ENCODE measurements at places on chromosomes 1 and 21.
A peak's percentile ranks its signal among the peaks of the same experiment; 100 is the strongest.

DNA sequence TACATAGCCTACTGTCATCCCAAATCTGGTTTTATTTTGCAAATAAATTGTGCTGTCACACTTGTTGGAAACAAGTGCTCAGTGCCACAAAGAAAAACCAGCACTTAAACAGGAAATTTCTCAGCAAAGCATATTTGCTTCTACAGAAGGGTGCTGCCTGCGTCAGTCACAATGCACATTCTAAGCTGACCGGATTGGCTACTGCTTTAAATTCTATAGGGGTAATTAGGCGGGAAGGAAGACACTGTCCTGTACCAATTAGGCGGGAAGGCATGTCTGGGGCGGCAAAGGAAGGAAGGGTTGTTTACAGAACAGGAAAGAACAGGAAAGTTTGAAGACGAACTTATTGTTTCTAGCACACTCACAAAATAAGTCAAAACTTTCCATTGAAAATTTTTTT, 2.8 kb downstream of the IFI16 start:
- peak; percentile 76 for DNase-seq

DNA sequence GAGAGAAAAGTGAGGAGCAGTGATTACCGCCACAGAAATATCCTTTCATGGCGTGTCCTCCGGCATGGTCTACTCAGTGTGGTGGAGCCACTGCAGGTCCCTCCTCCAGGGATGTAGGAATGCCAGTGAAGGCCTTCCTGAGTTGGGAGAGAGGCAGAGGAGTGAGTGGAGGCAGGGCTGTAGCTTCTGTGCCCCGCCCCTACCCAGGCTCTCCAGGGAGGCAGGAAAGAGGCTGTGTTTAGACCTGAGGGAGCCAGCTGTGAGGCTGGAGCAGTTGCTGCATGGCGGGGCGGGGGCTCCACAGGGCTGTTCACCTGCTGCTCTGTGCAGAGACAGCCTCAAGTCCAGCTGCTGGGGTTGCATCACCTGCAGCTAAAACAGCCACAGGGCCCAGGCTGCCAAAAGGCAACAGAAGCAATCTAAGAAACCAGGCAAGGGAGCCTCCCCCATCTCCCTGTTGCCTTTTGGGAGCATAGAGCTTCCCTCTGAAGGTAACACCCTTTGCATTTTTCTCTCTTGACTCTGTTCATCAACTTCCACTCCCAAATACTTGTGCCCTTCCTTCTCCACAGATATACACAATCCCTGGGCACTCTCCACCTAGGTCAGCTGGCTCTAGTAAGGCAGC, 801 bp upstream of the ANXA9 start:
- DNase-seq: peak; percentile 76

GRCh38 chr1:192435704-192436103, 118.9 kb downstream of the RGS21 start:
- no peak for DNase-seq

GRCh38 chr1:153343811-153344717, 4.6 kb downstream of the PGLYRP4 start:
- no peak for DNase-seq

DNA sequence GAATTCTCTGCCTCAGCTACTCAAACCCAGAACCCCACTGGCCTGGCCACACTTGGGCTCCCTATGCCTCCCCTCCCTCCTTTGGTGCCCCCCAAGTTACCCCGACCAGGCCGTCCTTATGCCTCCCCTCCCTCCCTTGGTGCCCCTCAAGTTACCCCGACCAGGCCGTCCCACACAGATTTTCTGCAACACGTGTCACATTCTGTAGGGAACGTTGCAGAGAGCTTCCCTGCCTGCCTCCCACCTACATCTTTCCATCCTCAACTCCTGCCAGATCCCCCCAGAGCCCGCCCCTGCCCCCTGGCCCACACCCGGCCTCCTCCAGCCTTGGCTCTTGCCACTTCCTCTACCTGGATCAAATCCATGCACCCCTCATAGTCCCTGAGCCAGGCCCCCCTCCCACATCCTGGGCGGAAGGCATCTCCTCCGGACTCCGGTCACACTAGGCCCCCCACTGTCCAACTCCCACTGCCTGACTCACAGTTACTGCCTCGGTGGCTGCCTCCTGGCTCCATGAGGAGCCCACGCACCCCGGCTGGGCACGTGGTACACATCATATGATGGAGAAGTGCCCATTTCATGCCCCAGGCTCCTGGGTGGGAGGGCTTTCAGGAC, 41.2 kb downstream of the KCNAB2 start:
- no peak for DNase-seq

DNA sequence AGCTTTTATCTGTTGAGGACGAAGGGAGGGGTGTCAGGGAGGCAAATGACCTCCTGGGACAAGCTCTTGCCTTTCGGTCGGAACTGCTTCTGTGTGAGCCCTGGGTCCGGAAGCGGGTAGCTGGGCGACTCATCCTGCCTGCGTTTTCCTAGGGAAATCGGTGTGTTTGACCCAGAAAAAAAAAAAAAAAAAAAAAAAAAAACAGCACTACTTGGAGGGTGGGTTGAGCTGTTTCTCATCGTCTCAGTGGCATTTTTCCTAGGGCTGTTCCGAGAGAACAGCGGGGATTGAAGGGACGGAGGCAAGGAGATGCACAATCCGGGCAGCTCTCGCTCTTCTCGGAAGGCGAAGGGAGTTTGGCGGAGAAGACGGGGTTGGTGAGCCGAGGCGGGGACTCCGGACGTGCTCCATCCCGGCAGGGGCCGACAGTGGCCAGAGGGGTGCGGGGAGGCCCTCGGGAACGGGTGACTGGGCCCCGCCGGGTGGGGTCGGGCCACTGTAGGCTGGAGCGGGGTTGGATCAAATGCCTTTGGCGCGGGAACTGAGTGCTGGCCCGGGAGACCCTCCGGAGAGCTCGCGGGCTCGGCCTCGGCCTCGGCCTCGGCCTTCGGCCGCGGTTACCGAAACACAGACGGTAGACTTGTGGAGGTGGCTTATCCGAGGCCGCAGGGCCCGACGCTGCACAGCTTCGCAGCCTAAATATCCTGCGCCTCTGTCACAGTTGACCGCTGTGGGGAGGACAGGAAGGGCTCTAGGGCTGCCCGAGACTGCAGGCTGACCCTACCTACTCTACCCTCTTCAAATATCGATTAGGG, 2.4 kb upstream of the BARHL2 start:
- no peak for DNase-seq

- DNase-seq: no peak
Observed at GRCh38 chr1:81472387-81472786, 328.3 kb upstream of the ADGRL2 start.

GRCh38 chr1:11842154-11843041, 5.2 kb downstream of the NPPA start:
- DNase-seq: no peak

DNA sequence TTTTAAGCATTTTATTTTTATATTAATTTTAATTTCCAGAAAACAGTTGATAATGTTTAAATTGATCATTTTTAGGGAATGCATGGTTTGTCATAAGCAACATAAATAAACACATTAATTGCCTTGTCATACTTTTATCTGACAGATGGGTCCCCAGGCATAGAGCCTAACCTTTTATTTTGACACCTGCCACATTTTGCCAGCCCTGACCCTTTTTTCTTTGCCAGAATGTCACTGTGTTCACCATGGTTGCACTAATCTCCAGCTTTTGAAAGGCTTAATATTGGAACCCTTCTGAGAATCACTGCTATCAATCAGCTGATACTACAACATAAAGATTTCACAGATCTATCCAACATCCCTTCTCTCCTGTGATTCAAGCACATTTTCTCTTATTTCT, 56.0 kb upstream of the DPYD start:
- DNase-seq: no peak
